ENCODE measurements at places on chromosomes 5 and 9.

DNA sequence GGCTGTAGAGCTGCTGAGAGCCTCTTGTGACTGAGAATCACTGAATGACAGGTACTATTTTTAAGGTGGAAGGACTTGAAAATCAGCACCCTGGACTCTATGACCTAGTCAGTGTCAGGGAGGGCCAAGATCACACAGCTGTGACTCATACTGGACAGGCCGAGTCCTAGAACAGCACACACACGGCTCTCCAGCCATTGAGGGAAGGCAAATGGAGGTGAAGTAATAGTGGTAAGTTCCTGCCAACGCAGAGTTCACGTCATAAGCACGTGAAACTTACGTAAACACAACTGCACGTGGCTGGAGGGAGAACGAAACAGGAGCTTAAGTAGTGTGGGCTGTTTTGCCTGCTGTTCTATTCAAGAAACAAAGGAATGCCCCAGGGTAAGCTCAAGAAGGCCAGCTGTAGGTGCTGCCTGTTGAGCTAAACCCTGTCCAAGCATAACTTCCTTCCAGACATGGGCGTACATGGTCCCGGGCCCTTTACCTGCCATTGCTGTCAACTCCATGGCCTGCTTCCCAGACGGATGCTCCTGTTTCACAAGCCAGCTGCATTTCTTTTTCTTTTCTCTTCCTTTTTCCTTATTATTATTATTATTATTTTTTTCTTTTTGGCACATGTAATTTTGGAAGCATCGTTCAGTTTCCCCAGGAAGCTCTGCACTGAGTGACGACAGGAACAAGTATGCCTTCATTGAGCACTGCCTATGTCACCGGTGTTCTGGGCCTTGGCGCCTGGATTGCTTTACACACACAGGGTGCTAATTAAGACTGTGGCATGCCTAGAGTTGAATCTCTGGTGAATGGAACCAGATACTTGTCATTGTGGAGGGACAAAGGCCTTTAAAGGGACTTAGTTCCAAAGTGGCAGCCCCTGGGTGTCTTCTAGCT lies 10.2 kb upstream of the LCP2 start:
- peak; percentile 67 for DNase-seq

DNA sequence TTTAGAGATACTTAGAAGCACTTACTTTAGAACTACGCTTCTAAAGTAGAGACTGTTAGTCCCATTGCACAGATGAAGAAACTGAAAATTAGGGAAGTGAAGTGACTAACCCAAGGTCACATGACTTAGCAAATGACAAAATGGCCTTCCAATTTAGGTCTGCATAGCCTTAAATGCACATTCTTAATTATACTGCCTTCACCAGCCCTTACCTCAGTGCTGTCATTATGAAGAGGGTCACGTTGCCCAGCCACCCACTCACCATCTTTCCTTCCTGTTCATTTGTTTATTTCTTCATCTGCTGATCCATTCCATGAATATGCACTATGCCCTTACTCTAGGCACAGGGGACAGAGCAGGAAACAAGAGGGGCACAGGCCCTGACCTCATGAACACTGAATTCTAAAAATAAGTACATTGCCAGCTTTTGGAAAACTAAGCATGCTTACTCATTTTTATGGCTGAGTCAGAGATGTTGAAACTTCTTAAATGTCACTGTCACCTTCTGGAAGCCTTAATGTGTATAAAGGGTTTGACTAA lies 8.6 kb downstream of the HAVCR2 start:
- peak; percentile 84 for DNase-seq

DNA sequence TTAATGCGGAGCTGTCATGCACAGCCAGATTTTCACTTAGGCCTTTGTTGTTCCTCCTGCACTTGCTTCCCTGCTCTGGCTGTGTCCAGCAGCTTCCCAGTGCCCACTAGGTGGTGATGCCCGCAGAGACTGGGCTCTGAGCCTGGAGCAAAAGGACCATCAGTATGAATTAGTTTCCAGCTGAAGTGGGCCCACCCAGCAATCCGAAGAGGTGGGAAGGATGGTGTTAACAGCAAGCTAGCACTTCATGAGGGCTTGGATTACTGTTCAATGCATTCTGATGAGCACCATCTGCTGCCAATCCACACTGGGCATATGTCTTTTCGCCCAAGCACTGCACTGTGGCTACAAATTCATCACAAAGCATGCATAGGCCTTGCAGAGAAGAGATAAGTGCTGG lies 459.1 kb downstream of the SPOCK1 start:
- no peak for DNase-seq

- DNase-seq = no peak
Observed at GRCh38 chr5:56175021-56175420, 58.1 kb downstream of the ANKRD55 start.

DNA sequence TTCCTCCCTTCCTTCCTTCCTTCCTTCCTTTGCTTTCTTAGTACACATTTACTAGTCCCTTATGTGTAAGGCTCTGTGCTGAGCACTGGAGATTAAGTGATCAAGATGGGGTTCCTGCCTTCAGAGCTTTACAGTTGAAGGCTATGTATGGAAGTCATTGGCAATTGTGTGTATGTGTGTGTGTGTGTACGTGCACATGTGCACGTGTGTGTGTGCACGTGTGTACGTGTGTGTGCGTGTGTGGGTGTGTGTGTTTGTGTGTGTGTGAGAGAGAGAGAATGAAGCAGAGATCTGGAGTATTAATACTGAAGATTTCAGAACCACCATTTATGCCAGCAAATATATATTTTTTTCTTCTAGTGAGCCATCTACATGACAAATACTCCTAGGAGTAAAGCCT lies 184.9 kb upstream of the NFIB start:
- DNase-seq = no peak

GRCh38 chr5:120098902-120099535 lies 365.1 kb upstream of the PRR16 start:
- no peak for DNase-seq

GRCh38 chr5:168585119-168585856 lies 6.1 kb upstream of the PANK3 start:
- DNase-seq = no peak

Data from fibroblast of gingiva (primary cell).